ENCODE measurements at places on chromosomes 2 and 18.
A peak's percentile ranks its signal among the peaks of the same experiment; 100 is the strongest.

GRCh38 chr18:32280188-32280783 lies 90.4 kb downstream of the MEP1B start:
- DNase-seq, result no peak

DNA sequence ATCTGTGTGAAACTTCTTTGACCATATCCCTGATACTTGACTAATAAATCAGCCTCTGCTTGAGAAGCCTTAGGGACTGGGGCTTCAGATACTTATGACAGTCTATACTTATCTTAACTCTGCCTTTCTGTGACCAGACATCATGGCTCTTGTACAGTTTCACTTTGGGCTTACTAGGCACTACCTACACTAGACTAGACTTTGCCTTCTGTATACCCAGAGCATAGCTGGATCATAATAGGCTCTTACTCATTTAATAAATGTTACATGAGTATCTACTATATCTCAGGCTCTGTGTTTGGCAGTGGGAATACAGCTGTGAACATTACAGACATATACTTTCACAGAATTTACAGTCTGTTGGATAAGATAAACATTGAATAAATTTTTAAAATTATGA lies 9.0 kb downstream of the UGP2 start:
- no peak for DNase-seq

DNA sequence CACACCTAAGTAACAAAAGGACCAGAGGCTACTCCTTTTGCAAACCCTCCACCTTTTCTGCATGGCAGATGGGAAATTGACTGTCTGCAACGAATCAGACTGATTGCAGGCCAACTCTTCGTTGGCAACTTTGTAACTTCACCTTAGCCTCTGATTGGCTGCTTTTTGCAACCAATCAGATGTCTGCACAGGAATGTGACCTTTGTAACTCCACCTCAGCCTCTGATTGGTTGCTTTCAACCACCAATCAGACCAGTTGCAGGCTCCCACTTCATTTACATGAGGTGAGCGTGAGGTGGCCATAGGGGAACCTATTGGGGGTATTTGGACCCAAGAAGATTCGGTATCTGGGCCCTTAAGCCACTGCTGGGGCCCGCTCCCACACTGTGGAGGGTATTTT lies 209.0 kb downstream of the EN1 start:
- no peak for DNase-seq

DNA sequence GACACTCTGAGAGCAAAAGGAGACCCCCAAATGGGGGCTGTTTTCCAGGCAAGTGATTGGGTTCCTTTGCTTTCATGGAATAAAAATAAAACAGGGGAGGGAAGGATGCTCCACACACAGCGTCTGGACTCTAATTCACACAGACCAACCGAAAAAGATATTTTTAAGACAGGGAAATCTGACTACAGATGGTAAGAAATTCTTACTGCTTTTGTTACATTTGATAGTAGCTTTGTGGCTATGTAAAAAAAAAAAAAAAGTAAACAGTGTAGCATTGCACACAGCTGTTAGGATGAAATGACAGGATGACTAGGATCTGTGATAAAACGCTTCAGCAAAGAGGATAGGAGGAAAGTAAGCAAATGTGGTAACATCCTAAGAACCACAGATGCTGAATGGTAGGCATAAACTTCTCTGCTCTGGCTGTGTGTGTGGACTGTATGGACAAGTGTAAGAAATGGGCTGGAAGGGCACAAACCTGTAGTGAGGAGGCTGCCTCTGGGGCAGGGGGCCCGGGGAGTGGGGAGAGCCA lies 207.6 kb downstream of the ANAPC1 start:
- no peak for DNase-seq

GRCh38 chr2:174778085-174778981 lies 14.1 kb upstream of the CHRNA1 start:
- DNase-seq, result peak; percentile 39

GRCh38 chr2:124269348-124269747 lies 244.3 kb downstream of the CNTNAP5 start:
- DNase-seq, result no peak

- no peak for DNase-seq
These were observed 73.5 kb downstream of the GALNT3 start for GRCh38 chr2:165720511-165720910.

- no peak for DNase-seq
These were observed 54.3 kb upstream of the BZW1 start for GRCh38 chr2:200757399-200757798.

DNA sequence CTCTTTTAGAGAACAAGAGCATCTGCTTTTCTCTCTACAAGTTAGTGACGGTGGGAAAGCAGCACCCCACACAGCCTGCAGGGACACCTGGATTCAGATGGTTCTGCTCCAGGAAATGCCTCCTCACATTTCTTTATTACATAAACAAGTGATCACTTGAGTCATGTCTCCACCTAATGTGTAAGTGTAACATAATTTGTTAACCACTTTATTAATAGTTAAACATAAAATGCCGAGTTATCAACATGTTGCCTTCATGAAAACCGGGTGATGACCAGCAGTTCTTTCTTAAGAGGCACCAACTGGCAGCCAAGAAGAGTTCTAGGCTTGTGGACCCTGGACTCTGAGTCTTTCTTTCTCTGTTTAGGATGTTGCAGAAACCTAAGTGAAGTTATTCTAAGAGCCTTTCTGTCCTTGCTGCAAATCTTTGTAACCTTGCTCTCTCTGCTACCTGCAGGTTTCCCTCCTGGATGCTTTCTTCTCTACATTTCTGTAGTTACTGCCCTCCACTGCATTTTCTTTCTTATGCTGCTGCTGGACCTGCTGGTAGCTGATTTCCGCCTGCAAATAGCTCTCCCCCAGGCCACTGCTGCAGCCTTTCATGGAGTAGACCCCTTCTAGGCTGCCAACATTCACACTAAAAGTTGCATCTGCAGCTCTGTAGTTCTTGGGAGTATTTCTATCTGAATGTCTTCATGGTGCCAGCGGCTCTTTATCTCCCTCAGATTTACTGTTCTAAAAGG lies 24.3 kb downstream of the UPP2 start:
- DNase-seq, result no peak

DNA sequence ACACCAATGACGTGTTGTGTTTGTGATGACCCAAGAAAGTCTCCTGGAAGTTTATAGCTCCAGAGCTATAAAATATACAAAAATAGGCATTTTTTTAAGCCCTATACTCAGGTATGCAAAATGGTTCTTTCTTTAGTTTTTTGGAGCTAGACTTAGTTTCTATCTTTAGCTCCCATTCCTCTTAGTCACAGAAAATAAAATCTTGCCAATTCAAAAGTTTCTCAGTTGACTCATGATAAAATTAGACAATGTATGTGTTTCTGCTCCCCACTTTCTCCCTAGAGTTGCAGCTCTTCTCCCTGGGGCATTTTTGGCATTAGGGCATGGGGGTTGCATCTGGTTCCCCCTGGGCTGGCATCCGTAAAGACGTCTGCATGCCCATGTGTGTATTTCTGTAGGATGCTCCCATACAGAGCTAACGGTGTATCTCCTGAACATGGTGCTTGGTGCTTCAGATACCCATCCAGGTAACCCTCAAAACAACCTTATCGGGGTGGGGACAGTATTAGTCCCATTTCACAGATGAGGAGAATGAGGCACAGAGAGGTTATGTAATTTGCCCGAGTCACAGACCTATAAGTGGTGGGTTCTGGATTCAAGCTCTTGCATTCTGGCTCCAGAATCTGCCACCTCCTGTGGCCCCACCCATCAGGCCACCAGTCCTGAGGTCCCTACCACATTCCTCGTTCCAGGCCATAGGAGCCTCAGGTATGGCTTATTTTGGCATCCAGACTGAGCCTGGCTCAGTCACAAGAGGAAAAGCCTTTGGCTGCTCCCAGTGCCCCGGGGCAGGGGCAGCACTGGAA lies 43.1 kb upstream of the ASAP2 start:
- no peak for DNase-seq

GRCh38 chr2:30656079-30656478 lies 151.2 kb downstream of the CAPN13 start:
- DNase-seq, result no peak

GRCh38 chr2:170965446-170966225 lies 36.6 kb downstream of the GORASP2 start:
- DNase-seq, result no peak

DNA sequence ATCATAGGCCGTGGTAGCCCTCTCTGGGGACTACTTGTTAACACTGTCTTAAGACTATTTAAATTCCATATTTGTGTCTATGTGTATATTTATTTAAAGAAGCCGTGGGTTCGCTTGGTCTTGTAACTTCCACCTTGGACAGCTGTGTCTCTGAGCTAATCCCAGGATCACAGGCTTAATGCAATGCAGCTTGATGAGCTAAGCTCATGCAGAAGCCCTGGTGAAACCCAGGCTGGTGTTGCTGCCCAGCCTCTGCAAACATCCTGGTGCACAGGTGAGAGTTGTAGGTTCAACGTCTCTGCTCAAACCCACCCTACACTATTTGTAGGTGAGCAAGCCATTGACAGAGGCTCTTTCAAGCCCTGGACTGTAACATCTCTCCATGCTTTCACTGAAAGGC lies 211.8 kb downstream of the FAM210A start:
- DNase-seq, result no peak

GRCh38 chr18:5868218-5868854 lies 27.0 kb downstream of the TMEM200C start:
- no peak for DNase-seq

DNA sequence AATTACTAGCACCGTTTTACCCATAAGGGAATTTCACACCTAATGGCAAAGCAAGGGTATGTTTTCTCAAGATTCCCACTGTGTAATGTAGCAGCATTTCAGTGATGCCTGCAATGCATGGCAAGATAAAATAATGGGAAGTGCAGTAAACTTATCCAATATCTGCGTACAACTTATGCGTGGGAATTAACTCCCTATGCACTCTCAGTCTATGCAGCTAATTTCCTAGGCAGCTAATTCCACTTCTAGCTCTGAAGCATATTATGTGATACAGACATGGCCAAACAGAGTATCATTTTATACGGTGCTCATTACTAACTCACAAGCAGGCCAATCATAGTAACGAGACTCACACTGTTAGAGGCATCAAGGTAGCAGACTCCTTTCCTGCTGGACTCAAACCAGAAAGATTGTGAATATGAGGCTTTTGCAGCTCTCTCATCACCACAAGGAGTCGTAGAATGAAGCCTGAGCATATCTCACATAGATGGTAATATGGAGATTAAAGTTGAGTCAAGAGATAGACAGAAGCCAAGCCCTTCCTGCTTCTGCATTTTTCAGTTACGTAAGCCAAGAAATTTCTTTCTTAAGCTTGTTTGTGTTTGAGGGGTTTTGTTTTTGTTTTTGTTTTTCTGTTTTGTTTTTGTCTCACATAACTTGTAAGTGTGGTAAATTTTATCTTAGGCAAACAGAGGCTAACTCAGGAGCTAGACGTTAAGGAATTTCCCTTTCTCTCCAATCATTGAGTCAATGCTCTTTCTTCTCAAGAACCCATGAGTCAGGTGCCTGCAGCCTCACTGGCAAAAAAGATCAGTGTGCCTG lies 34.8 kb upstream of the ITGAV start:
- no peak for DNase-seq

DNA sequence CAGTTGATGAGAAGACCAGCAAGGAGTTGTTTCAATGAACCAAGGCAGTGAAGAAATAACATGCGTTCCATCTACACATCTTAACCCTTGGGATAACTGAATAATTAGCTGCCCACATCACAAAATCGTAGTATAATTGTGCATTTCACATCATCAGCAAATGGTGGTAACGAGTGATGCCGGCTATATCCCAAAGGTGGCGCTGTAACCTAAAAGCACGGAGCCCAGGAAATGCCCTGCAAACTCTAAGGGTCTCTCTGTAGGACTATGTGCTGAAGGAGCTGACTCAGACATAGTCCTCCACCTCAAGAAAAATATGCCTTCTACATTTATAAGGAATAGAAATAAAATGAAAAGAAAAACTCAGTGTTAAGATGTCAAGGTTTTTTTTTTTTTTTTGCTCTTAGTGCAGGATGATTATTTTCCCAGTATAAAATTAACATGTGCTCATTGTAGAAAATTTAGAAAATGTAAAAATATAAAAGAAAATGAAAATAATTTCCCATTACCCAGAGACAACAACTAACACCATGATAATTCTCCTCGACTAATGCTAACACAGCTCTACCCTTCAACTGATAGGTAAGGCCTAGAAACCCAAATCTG lies 23.1 kb upstream of the DSG3 start:
- no peak for DNase-seq

- DNase-seq, result no peak
These were observed 230.2 kb downstream of the CDCA7 start for GRCh38 chr2:173584676-173585458.

GRCh38 chr2:198706476-198707082 lies 751.2 kb downstream of the SATB2 start:
- no peak for DNase-seq

DNA sequence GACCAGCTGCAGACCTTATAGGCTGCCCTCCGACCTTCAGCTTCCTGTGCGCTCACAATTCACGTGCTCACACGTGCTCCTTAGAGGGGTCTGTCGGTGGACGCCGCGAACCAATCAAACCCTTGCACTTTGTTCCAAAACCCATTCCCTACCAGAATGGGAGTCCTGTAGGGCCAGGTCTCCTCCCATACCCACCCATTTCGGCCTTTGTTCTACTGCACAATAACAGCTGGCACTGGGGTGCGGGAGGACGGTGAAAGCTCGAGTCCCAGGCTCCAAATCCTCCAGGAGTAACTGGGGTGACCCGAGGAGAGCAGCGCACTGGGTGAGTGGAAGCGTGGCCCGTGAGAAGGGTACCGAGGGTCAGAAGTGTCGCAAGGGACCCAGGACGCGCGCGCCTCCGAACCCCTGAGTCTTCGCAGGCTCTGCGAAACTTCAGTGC lies 13.0 kb downstream of the SIX3 start:
- DNase-seq, result no peak

DNA sequence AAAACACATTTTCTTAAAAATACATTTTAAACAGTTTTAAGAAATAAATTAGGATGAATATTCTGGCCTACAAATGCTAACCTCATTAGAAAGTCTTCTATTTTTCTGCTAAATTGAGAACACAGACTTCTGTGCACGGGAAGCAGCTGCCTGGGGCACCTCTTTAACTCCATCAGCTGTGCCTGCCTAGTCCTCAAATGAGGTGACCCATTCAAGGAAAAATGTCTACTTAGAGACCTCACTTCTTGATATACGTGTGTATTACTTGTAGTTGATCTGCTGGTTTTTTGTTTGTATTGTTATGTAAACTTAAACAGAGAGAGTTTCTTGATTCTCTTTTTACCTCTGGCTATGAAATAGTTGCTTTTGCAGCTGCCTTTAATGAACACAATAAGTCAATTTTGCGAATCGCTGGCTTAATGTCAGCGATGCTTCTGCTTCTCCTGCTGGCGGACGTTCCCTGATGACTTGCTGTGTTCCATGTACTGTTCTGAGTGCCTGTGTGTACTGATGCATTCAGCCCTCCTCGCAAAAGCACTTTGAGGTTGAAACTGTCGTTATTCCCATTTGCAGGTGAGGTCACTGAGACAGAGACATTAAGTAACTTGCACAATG lies 88.7 kb upstream of the TXNDC2 start:
- no peak for DNase-seq
